ENCODE measurements at places on chromosomes 2 and 18.

GRCh38 chr2:240965296-240965904 lies 33.0 kb upstream of the SNED1 start:
- peak; percentile 70 for DNase-seq

- no peak for DNase-seq
Measured at GRCh38 chr18:24919181-24919797, 432.7 kb downstream of the ZNF521 start.

GRCh38 chr2:20015482-20016083 lies 3.1 kb upstream of the MATN3 start:
- DNase-seq: peak; percentile 48

- no peak for DNase-seq
Measured at GRCh38 chr2:166013878-166014277, 60.3 kb upstream of the TTC21B start.

DNA sequence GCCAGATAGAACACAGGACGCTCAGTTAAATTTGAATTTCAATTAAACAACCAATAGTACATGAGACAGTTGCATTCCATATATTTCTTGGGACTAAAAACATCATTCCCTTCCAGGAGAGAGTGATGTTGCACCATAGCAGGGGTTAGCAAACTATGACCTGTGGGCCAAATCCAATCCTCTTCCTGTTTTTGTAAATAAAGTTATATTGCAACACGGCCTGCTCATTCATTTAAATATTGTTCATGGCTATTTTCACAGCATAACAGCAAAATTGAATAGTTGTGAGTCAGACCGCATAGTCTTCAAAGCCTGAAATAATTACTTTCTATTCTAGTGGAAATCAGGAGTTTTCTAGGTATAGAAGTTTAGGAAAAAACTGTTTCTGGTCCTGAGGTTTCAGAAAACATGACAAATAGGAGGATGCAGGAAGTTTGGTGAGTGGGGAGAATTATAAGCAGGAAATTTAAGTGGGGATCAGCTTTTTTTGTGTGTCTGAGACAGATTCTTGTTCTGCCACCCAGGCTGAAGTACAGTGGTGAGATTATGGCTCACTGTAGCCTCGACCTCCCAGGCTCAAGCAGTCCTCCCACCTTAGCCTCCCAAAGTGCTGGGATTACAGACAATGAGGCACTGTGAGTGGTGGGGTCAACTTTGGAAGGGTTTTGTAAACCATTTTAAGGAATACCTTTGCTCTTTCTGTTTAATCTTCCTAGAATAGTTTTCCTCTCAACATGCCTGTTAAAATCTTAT lies 131.5 kb downstream of the SOCS6 start:
- no peak for DNase-seq

- peak; percentile 27 for DNase-seq
Measured at GRCh38 chr2:144654523-144654922, 134.6 kb upstream of the ZEB2 start.

GRCh38 chr2:238263204-238264071 lies 23.6 kb upstream of the HES6 start:
- peak; percentile 76 for DNase-seq
